Right ventricle myocardium superior (tissue), 1 donor: ENCODE measurements at places on chromosomes 16 and 17.

DNA sequence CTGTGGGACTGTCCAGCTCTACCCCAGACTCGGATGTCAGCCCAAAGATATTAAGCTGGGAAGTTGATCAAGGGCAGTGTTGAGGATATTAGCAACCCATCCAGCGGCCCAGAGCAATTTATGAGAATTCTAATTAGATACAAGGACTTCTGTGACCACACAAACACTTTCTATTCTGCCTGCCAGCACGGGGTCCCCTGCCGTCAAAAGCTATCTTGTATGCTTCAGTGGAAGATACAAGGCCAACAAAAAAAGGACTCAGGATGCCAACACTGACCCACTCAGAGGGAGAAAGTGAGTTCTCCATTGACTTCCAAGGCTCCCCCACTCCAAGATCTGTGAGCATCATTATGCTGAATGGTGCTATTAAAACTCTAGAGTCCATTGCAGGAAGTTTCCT, 390.7 kb downstream of the GRIN2A start:
- no peak for DNase-seq

- DNase-seq: no peak
Observed at GRCh38 chr16:53549970-53550690, 47.1 kb upstream of the AKTIP start.

- DNase-seq: no peak
Observed at GRCh38 chr16:30078744-30079143, 3.0 kb downstream of the PPP4C start.

DNA sequence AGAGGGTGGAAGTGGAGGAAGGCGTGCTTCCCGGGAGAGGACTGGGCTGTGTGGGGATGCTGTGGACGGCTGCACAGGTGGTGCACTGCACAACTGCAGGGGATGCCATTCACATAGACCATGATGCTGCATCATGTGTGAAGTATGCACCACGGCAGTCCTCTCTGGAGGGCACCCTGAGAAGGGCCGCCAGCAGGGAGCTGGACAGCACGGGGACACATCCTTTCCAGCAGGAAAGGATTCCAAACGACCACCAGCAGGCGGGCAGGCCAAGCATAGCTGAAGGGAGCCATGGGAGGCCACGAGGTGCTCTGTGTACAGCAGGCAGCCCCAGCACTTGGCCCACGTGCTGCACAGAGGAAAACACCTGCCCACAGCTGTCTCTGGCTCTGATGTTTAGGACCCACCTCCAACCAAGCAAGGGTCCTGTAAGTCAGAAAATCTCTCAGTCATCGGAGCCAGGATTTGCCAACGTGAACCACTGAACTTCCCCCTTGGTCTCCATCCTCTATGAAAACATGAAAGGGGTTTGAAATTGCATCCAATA, 10.1 kb downstream of the ACTG1 start:
- no peak for DNase-seq

DNA sequence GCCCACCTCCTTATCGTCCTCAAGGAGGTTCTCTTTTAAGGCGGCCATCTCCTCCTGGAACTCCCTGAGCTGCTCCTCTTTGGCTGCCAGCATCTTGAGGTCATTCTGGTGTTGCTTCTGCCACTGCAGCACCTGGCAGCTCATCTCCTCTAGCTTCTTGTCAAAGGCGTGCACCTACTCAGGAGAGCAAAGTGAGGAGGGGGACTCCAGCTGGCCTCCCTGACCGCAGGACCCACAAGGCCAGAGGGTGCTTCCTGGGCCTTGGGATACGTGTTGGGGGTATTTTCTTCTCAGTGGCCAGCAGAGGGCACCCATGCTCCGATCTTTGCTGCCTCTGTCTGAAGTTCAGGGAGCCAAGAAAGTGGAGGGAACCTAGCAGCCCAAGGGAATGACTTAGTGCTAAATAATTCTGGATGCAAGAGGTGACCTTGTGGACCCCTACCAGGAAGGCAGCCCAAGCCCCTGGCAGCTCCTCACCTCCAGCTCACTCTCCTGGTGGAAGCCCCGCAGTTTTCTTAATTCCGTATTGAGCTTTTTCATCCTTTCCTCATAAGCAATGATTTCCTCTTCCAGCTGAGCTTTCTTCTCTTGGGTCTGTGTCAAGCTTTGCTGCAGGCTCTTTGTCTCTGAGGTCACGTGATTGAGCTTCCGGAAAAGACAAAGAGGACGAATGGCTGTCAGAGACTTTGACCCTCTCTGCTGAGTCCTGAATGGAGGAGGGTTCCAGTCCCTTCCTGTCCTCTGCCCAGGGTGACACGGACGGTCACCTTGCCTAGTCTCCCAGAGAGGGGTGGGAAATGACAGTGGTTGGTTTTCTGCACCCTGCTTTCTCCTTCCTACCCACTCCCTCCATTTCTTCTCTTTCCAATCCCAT, 31.4 kb downstream of the DHX38 start:
- DNase-seq: peak; percentile 61

- DNase-seq: peak; percentile 31
Observed at GRCh38 chr17:806781-807522, 24.8 kb downstream of the MRM3 start.

DNA sequence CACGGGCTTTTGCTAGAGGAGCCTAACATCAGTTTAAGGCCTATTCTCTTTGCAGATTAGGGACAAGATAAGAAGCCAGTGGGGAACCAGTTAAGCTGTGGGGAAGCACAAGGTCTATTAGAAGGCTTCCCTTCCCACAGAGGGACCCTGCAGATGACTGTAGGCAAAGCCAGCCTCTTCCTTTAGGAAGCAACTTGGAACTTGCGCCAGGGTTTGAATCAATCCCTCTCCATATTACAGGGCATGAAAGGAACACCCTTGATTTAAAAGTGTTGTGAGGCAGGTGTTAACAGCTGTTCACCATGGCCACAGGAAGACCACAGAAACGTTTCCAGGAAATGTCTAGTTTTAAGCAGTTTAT, 77.3 kb downstream of the RPTOR start:
- no peak for DNase-seq

DNA sequence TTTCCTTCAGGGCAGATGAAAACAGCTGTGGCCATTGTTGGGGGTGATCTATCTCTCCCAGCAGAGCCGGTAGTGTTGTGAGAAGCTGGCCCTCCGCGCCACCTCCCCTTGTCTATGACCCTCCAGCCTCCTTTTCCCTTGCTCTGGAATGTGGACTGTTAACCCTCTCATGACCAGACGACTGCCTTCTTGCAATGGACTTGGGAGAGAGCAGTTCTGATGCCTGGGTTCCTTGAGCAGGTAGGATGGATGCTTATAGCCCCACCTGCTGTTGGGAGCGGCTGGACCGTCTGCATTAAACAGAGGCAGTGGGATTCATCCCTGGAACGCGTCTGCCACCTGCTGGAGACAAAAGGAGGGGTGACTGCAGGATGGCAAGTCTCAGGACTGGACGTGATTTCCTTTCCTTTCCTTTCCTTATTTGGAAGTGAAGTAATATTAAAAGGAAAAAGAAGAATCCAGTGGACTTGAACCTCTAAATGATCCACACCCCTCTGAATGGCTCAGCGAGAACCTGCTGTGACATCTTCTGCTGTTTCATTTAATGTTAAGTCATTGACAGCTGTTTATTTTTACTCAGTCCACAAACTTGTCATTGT, 1.8 kb upstream of the SOST start:
- DNase-seq: peak; percentile 95

- DNase-seq: peak; percentile 10
Observed at GRCh38 chr17:82828875-82829487, 10.8 kb downstream of the ZNF750 start.

GRCh38 chr16:6698548-6698947, 634.1 kb upstream of the RBFOX1 start:
- no peak for DNase-seq

- DNase-seq: peak; percentile 73
Observed at GRCh38 chr16:66359811-66360608, 6.5 kb upstream of the CDH5 start.

DNA sequence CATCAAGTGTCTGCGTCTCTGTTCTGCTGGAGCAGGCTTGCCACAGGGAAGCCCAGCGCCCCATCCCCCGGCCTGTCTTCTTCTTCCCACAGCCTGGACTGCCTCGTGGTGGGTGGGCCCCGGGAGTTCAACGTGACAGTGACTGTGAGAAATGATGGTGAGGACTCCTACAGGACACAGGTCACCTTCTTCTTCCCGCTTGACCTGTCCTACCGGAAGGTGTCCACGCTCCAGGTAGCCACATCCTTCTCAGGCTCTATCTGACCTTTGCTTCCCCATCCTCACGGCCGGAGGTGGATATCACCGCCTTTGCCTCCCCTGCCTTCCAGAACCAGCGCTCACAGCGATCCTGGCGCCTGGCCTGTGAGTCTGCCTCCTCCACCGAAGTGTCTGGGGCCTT, 29.8 kb upstream of the ITGAX start:
- DNase-seq: no peak

DNA sequence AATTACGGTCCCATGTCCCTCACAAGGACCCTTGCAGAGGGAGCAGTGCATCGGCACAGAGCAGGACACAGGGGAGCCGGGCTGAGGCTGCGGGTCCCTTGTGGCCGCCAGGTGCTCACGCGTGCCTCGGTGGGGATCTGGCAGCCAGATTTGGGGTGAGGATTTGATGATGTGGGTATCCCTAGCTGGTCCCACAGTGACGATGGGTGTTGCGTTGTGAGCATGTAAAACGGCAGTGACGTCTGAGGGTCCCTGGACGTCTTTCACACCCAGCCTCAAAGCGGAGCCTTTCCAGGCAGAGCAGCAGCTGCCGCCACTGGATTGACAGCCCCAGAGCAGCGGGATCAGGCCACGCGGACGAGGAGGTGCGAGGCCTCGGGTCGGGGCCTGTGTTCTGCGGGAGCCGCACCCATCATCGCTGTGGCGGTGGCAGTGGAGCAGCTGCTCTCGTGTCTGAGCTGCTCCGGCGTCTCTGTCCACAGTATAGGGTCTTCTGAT, 54.6 kb downstream of the WDR45B start:
- no peak for DNase-seq

DNA sequence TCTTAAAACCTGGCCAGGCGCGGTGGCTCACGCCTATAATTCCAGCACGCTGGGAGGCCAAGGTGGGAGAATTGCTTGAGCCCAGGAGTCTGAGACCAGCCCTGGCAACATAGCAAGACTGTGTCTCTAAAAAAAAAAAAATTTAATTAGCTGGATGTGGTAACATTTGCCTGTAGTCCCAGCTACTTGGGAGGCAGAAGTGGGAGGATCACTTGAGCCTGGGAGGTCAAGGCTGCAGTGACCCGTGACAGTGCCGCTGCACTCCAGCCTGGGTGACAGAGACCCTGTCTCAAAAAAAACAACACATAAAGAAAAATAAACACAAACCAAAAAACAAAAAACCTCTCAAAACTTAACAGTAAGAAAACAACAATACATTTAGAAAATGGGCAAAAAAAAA, 106.3 kb downstream of the SMG6 start:
- DNase-seq: no peak

DNA sequence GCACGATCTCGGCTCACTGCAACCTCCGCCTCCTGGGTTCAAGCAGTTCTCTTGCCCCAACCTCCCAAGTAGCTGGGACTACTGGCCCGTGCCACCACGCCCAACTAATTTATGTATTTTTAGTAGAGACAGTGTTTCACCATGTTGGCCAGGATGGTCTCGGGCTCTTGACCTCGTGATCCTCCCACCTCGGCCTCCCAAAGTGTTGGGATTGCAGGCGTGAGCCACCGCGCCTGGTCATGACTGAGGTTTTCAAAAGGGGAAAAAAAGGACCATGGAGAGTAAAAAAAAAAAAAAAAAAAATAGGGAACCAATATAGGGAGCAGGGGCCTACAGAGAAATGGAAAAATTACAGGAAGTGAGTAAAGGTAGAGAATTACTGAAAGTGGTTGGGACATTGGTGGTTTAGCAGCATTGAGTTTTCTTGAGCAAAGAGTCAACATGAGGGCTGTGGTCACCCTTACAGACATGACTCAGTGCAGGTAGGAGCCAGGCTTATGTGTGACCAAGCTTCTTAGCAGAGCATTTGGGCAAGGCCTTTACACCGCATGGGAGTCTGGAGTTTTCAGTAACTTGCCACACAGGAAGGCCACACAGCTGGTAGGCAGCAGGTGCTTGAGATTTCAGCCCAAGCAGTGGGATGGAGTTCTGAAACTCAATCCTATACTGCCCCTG, 447.3 kb downstream of the HS3ST3B1 start:
- no peak for DNase-seq

DNA sequence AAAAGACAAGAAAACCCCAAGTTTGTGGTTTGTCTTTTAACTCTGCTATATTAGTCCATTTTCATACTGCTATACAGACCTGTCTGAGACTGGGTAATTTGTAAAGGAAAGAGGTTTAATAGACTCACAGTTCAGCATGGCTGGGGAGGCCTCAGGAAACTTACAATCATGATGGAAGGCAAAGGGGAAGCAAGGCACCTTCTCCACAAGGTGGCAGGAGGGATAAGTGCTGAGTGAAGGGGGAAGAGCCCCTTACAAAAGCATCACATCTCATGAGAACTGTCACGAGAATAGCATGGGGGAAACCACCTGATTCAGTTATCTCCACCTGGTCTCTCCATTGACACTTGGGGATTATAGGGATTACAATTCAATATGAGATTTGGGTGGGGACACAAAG, 13.5 kb upstream of the ADAM11 start:
- DNase-seq: no peak

GRCh38 chr17:3004925-3005324, 58.5 kb downstream of the OR1D5 start:
- DNase-seq: peak; percentile 42

GRCh38 chr17:68624381-68624780, 23.2 kb upstream of the FAM20A start:
- no peak for DNase-seq

DNA sequence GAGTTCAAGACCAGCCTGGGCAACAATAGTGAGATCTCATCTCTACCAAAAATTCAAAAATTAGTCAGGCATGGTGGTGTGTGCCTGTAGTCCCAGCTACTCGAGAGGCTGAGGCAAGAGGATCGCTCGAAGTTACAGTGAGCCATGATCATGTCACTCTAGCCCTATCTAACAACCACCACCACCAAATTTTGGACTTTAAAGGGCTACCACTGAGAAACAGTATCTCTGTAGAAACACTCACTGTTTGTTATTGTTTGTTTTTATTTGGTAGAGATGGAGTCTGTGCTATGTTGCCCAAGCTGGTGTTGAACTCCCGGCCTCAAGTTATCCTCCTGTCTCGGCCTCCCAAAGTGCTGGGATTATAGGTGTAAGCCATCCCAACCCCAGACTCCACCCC, 1.3 kb upstream of the UBALD2 start:
- DNase-seq: no peak

- DNase-seq: no peak
Observed at GRCh38 chr16:84782846-84783245, 36.9 kb upstream of the CRISPLD2 start.

DNA sequence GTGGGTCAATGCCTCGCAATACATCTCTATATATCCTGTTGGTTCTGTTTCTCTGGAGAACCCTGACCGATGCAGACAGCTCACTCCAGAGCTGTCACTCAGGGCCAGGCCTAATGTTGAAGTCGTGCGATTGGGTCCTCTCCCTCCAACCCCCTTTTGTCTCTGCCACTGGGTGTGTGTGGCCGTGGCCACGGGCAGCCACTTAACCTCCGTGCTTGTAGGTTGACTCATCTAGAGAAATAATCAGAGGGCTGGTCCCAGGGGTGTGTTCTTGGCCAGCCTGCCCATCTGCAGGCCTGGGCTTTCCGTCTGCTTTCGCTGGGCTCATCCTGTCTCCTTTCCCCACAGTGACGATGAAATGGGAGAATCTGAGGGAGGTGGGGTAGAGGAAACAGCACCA, 7.4 kb downstream of the ADAD2 start:
- DNase-seq: no peak

GRCh38 chr17:45745601-45746494, 38.3 kb upstream of the CRHR1 start:
- DNase-seq: no peak
